ENCODE measurements at places on chromosomes 3 and 15.
A peak's percentile ranks its signal among the peaks of the same experiment; 100 is the strongest.

DNA sequence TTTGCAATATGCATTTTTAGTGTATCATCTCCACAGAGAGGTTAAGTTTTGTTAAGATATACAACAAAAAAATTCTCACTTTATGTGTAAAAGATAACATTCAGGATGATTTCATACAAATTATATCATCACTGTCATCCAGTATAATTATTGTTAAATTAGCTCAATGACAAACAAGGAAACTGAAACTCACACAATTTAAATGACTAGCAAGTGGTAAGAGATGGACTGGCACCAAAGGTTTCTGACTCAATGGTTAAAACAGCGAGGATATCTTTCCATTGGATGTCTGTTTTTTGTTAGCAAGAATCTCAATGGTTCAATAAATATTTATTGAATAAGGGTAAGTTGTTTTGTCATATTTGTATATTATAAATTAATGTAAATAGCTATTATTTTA, 22.6 kb downstream of the CIP2A start:
- no peak for DNase-seq

- DNase-seq = no peak
These were observed 178.2 kb downstream of the LSAMP start for GRCh38 chr3:116267116-116267515.

DNA sequence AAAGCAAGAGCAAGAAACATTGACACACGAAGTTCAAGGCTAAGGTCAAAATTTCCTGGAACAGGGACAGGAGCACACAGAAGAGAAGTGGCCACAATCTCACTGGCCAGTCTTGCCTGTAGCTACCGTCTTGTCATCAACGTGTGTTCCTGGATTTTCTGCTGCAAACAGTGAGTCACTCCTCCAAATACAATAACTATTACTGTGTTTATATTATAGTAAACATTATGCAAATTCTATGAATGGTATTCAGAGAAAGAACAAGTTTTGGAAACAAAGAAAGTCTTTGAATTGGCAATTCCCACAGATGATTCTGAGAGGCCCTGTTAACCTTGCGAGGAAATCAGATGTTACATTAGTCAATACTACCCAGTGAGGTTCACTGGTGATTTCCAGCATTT, 220.5 kb downstream of the FAM43A start:
- no peak for DNase-seq

GRCh38 chr3:180274536-180274935, 237.8 kb upstream of the PEX5L start:
- DNase-seq = no peak

DNA sequence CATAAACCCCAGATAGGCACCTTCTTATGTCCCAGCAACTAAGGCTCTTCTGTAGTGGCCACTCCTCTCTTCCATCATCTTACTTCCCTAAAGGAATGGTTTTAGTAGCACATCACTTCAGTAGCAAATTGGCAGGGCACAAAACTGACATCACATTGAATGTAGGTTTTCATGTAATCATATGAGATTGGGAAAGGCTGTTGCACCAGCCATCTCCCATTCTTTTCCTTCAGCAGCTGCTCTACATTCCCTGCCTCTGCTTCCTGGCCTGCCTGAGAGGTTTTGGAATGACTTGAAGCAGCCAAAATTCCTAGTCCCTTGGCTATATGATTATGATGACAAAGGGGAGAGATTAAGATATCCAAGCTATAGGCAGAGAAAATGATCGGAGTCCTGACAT, 36.5 kb downstream of the NSUN3 start:
- no peak for DNase-seq

DNA sequence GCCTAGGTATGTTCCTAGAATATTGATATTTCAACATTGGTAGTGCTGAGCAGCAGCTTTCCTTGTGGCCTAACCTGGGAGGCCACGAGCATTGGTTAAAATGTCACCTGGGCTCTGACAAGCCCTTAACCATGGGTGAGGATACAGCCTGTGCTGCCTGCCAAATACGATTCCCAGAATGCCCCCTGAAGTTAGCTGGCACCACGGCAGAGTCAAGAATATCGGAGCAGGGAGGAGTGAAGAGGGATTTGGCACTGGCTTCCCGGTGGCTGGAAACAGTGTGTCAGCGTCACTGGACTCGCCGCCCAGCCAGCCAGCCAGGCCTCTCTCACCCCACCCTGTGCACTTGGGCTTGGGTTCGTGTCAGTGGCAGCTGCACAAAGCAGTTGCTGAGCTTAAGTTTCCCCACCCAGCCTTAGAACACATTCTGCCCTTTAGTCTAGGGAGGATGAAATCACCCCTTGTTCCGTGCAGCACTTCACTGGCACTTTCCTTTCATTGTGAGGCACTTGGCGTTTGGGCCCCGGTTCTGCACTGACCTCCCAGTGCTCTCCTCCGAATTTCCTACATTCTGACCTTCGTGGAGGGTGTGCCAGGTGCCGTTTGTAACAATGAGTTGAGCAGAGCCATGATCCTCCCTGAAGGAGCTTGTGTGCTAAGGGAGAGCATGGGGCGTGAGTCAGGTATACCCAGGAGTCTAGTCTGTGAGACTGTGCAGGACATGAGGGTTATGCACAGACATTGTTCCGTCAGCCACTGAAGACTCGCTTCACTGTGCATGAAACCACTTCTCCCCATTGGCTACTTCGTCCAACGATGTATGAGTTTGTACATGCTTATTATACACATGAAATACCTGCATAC, 152.8 kb upstream of the BHLHE40 start:
- DNase-seq = no peak

DNA sequence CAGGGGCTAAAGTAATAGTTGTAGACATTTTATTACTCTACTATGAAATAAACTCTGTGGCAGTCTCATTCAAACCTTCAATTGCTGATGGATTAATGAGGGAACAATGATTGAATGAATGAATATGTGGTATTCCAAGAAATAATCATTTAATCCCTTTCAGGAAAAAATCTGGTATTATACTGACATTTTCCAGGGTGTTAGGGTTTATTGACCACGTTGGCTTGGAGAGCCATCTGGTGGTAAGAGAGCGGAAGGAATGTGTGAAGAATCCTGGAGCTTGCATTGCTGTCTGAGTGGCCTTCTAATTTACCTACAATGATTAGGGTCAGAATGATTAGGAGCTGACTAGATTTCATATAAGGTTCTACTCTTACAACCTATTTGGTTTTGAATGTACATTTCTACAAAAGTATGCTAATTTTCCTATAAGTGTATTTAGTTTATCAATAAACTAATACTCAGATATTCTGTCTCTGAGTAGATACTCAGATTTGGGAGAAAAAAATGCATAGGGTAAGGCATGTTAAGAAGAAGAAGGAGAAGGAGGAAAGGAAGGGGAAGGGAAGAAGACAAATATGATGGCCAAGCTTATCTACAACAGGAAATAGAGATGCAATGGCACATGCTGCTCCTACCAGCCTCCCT, 249.9 kb downstream of the ROBO1 start:
- no peak for DNase-seq

- peak; percentile 22 for DNase-seq
These were observed 768 bp upstream of the SEMA5B start for GRCh38 chr3:123028233-123028828.

DNA sequence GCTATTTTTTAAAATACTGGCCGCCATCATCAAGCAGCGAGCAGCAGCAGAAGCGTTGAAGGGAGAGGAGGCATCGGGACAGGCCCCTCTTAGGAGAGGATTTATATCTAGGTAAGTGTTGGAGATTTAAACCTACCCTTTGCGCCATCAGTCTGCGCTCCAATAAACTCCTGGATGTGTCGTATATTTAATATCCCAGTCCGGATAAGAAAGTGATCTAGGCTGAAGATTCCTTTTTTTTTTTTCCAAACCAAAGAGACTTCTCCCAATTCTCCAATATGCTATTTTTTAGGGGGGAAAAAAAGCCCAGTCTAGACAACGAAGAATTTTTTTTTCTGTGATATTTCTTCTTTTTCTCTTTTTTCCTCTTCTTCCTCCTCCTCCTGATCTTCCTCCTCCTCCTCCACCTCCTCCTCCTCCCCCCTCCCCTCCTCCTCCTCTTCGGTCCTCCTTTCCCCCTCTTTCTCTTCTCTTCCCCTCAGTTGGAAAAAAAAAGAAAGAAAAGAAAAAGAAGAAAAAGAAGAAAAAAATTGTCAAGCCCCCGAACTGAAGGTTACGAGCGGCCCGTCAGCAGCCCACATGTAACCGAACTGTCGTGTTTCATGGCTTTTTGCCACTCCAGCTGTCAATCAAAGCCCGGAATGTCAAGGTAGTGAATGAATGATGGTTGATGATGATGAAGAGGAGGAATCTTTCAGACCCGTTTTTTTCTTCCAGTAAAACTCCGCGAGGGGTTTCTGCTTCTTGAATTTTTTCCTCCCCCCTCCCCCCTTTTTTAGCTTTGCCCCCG, 835 bp downstream of the MEIS2 start:
- no peak for DNase-seq

- peak; percentile 22 for DNase-seq
These were observed 325.0 kb upstream of the CFAP20DC start for GRCh38 chr3:59374818-59375211.

- DNase-seq = no peak
These were observed 49.7 kb downstream of the CD200 start for GRCh38 chr3:112382543-112383160.

- DNase-seq = no peak
These were observed 25.8 kb upstream of the PSMD6 start for GRCh38 chr3:64049136-64049535.

- DNase-seq = no peak
These were observed 30.1 kb downstream of the BOC start for GRCh38 chr3:113241292-113242095.

- DNase-seq = no peak
These were observed 6.1 kb upstream of the RPP14 start for GRCh38 chr3:58299839-58300516.

GRCh38 chr3:155070316-155070715, 9.8 kb upstream of the MME start:
- no peak for DNase-seq

DNA sequence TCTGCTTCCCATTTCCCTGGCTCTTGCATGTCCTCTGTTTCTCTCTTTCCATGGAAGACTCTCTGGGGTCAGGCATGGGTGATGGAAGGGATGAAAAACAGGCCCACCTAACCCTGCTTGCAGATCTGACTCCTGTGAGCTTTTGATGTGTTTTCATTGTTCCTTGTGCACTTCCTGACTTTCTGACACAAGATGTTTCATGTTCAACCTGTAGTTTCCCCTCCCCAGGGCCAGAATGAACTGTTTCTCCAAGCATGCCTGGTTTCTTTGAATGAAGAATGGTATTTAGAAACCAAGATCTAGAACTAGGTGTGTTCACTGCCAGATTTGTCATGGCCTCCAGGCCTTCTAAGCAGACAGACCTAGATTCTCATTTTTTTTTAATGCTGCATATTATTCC, 36.1 kb upstream of the CRTC3 start:
- no peak for DNase-seq

DNA sequence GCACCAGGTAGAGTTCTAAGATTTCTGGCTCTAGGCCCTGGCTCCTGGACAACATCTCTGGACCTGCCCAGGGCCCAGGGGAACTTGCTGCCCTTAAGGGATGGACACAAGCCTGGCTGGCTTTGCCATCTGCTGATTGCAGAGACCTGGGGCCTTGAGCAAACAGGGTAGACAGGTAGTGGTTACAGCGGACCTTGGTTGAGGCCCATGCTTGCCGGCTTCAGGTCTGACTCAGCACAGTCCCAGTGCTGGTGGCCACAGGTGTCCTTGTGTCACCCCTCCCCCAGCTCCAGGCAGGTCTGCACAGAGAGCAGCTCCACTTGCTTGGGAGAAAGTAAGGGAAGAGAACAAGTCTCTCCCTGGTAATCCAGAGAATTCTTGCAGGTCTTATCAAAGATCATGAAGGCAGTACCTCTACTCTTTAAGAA, 15.9 kb upstream of the ACTL6A start:
- DNase-seq = no peak

GRCh38 chr3:55270976-55271375, 216.1 kb downstream of the WNT5A start:
- DNase-seq = no peak

DNA sequence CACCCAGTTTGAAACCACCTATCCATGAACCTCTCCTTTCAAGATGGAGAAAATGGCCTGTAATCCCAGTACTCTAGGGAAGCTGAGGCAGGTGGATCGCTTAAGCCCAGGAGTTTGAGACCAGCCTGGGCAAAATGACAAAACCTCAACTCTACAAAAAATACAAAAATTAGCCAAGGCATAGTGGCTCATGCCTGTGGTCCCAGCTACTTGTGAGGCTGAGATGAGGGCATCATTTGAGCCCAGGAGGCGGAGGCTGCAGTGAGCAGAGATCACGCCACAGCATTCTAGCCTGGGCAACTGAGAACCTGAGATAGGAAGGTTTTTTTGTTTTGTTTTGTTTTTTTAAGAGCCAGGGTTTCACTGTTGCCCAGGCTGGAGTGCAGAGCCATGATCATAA, 5.4 kb downstream of the TKT start:
- no peak for DNase-seq

- DNase-seq = no peak
These were observed 509.6 kb downstream of the IGSF11 start for GRCh38 chr3:118525077-118525476.

DNA sequence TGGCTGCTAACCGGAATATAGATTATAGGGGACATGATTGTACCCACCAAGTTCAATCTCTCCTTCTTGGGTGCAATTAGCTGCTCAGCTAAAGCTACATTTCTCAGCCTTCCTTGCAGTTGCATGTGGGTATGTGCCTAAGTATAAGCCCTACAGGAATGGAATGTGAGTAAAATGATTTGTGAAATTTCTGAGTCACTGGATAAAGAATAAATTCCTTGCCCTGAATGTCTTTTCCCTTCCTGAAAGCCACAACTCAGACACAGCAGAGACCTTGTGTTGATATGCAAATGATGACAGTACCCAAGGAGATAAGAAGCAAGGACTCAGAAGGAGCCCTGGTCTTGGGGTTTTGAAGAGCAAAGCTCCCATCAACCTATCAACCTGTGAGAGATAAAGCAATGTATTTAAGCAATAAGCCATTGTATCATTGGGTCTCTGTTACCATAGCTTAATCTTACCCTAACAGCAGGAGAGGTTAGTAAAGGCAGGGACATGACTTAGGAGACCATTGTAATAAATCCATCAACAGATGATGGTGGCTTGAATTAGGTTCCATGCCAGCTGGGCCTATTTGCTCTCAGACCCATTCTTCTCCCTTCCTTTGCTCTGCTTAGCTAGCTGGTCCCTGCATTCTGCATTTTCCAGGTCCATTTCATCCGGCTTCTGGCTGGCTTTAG, 25.6 kb upstream of the ZNF280D start:
- DNase-seq = no peak
